ENCODE measurements at places on chromosomes 2 and 18.

GRCh38 chr18:36454245-36454644 is 156.7 kb downstream of the FHOD3 start:
- DNase-seq, result no peak

GRCh38 chr18:63882333-63883141 is 5.0 kb upstream of the SERPINB2 start:
- no peak for DNase-seq

DNA sequence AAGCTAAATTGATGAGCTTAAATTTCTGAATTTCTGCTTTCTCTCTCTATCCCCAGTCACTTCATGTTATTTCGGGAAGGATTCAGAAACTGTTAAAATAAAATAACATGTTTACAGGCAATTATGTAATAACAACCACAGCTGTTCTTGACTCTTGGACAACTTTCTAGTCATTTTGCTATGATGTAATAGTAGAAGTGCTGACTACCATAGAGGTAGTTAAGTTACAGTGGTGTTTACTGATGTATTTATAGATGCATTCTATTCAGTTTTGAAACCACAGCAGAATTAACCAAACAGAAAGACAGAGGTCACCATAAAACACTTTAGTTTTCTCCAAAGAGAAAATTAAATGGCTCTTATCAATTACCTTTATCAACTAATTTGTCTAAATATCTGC is 1292.0 kb upstream of the CHAC2 start:
- DNase-seq, result no peak

- DNase-seq, result no peak
Observed at GRCh38 chr2:127563458-127564428, 28.3 kb downstream of the MYO7B start.

GRCh38 chr2:135130751-135131150 is 78.7 kb downstream of the RAB3GAP1 start:
- no peak for DNase-seq

DNA sequence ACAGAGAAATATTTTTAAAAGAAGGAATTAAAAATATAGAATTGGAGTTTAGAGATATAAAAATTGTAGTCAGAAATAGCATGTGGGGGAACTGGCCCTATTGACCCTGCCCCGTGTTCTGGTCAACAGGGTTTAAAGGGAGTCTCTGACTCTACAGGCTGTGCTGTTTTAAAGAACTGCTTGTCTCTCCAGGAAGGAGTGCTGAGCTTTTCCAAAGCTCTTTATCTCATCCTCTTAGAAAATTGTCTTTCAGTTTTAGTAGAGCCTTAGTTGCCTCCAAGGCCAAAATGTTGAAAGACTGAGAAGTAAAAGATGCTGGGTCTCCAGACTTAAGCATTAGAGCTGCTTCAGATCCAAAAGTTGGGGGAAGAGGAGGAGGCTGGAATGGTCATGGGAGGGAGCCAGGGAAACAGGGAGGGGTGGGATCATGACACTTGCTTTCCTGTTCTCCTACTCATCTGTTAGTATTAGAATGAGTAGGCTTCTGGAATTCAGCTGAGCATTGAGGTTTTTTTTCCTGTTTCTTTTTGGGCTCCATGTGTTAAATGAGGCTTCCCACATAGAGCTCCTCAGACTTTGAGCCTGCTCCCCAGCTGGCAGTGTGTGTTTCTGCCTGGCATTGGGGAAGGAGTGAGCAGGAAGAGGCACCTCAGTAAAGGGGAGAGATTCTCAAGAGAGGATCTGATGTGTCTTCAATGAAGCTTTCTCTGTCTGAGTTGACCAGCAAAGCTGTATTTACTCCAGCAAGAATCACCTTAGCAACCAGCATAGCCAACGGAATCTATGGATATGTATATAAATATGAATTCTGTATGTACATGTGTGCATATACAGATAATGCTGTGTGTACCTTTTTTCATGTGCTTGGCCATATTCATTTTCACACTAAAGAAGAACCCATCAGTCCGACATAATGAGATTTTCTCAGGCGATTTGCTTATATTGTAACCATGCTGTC is 186.8 kb upstream of the FBXO11 start:
- DNase-seq, result no peak

DNA sequence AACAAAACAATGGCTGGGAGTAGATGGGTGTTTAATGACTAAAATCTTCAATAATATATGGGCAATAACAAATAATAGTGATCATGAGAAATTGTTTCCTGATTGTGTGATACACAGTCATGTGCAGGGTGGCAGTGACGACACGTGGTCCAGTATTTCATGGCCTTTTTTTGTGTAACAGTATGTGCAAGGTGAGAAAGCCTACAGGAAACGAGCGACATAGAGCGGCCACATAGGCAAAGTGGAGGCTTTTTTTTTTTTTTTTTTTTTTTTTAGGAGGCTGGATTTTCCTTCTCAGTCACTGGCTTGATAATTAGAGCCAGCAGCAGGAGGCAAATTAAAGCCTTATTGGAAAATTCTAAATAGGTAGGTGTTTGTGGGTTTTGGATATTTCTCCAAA is 123.7 kb downstream of the MYO3B start:
- DNase-seq, result no peak

DNA sequence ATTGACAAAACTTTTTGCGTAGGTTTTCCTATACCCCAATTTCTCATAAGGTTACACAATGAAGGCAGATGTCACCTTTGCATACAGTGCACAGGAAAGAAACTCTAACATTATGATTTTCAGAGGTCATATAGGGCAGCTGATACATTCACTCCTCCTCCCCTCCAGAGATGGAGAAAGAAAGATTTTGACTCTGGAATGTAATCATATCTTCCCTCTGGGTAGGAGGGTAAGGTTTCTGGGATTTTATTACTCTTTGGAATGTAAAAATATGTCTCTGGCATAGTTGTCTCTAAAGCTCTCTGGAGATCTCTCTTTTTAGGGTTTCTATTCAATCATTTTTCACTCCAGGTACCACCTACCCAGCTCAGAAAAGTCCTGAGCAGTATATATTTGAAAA is 398.3 kb downstream of the GPD2 start:
- no peak for DNase-seq

DNA sequence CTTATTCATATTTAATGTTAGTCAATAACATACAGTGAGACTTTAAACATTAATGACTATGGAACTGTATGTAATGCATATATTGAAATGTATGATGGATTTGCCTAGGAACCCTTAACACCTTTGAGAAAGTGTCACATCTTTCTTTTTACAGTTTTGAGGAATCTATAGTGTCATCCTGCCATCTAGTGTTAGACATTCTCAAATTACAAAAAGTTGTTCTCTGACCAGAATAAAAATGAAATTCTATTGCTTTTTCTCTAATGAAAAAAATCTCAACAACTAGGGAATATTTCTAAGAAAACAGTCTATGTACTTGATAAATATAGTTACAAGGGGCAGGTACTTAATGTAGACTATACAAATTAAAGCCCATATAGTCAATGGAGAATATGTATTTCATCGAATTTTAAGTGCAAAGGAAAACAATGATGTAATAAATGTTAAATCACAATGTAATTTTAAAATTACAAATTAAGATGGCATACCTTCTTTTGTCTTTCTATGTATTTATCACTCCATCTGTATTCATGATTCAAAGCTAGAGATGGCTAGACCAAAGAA is 5.1 kb upstream of the CALCRL start:
- DNase-seq, result no peak

GRCh38 chr2:152657043-152657442 is 60.2 kb downstream of the PRPF40A start:
- no peak for DNase-seq

DNA sequence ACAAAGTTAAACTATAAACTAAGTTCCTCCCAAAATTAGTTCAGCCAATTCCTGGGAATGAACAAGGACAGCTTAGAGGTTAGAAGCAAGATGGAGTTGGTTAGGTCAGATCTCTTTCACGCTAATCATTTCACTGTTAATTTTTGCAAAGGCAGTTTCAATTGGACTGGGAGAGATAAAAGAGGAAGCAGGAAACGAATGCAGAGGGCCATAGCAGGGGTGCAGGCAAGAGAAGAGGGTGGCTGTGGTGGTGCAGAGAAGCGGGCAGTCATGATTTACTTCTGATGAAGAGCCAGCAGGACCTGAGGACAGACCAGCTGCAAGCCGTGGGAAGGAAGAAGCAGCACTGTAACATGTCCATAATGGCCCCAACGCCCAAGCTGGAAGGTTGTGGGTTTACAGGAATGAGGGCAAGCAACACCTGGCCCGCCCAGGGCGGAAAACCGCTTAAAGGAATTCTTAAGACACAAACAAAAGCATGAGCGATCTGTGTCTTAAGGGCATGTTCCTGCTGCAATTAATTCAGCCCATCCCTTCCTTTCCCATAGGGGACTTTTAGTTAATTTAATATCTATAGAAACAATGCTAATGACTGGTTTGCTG is 4.1 kb upstream of the RMP24 start:
- DNase-seq, result no peak

GRCh38 chr2:16726147-16726546 is 60.5 kb upstream of the CYRIA start:
- no peak for DNase-seq

GRCh38 chr2:21043744-21044532 is at the start of gene APOB:
TSS of gene APOB (minus strand) at chr2:21044073. CDS start at chr2:21043945, 128 bp downstream.
- DNase-seq, result no peak

- no peak for DNase-seq
Observed at GRCh38 chr2:71122387-71123298, 7.4 kb downstream of the MCEE start.

DNA sequence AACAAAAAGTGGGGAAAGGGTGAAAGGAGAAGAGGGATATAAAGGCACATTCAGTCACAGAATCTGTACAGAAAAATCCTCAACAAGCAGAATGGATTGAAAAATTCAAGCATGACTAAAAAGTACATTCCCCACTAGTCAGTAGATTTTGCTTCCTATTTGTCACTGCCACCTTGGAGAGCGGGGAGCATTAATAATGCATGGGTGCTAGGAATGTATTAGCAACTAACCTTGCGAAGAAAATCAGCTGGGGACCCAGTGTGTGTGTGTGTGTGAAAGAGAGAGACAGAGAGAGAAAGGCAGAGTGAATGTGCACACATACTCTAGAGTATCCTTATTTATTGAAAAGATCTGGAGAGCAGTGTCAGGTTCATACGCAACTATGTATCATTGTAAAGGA is 968.7 kb upstream of the ZEB2 start:
- DNase-seq, result no peak

DNA sequence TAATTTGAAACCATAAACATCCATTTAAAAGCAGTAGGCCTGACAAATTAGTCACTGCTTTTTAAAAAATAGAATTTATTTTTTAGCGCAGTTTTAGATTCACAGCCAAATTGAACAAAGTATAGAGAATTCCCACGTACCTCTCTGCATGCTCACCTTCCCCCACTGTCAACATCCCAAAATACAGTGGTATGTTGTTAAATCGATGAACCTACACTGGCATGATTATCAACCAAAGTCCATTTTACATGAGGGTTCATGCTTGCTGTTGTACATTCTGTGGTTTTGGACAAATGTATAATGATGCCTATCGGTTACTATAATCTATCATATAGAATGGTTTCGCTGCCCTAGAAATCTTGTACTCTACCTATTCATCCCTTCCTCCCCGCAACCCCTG is 5.6 kb upstream of the ELOA2 start:
- DNase-seq, result no peak
